ENCODE measurements at places on chromosomes 7 and 10.

- DNase-seq: no peak
Measured at GRCh38 chr7:11244149-11244548, 270.5 kb downstream of the PHF14 start.

- no peak for DNase-seq
Measured at GRCh38 chr10:13865758-13866491, 279.2 kb downstream of the PRPF18 start.

GRCh38 chr10:75407224-75407712 lies 5.7 kb upstream of the ZNF503 start:
- no peak for DNase-seq

- DNase-seq: peak; percentile 63
Measured at GRCh38 chr7:44240983-44241510, 40.3 kb downstream of the YKT6 start.

DNA sequence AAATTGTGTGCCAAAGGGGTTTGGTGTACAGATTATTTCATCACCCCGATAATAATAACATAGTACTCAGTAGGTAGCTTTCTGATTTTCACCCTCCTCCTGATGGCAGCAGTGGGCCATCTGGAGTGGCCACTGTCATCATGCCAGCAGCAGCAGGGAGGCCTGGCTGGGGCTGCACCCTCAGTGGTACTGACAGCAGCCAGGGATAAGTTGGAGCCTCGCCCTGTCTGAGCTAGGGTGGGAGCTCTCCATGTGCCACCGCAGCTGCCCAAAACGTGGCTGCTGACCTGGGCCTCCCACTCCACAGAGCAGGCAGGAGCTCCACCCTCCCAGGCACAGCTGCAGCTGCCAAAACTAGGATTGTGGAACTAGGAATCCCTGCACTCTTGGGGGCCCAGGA lies 700.8 kb upstream of the KCND2 start:
- DNase-seq: no peak

- DNase-seq: no peak
Measured at GRCh38 chr7:158840604-158841003, 11.3 kb upstream of the ESYT2 start.

DNA sequence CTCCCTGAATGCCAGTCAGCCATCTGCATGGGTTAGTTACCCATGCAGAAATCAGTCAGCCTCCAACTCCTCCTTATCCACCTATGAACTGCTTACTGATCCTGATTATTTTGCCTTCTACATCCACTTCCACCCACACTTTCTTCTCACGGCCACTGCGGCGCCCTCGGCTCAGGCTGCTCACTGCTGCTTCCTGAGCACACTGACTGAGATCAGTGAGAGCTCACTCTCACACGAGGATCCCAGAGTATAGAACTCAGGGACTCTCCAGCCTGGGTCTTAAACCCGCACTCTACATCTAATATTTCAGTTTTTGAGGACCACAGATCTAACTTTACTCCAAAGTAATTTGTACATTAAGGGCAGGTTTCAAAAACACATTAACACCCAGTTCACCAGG lies 64.4 kb downstream of the GRB10 start:
- DNase-seq: no peak

DNA sequence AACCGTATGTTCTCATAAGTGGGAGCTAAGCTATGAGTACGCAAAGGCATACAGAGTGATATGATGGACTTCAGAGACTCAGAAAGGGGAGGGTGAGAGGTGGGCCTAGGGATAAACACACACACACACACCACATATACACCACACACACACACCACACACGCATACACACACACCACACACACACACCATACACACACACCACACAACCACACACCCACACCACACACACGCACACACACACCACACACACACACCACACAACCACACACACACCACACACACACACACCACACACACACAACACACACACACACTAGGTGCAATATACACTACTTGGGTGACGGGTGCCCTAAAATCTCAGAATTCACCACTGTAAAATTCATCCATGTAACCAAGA lies 113.6 kb upstream of the ADAM12 start:
- DNase-seq: no peak

DNA sequence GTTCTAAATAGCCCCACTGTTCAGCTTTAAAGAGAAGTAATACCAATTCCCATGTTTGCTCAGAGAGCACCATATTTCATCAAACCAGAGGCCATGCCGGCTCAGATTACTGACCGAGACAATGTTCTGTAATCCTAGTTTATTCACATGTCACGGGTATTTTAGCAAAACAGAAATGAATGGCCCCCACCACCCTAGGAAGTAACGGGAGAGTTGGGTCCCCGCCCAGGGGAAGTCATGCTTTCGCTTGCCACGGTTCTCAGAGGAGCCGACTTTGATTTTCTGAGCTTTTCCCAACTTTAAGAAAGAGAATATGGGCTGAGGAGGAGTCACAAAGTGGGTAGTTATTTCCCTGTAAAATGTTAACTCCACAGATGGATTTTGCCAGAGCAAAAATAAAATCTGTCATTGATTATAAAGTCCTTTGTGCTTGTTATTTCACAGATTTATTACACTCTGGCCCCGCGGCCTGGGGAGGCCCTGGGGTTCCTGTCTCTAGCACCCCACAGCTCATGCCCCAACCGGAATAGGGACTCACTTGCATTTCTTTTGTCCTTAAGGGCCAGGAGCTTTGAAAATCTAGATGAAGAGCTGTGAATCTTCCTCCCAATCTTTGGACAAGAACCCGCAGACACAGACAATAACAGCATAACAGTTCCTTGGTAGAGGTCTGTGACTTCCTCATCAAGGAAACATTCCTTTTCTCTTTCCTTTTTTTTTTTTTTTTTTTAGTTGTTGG lies 3.7 kb upstream of the GDF10 start:
- DNase-seq: no peak
